ENCODE measurements at places on chromosomes 3 and 15.

GRCh38 chr3:4394048-4394447, 73.0 kb downstream of the SUMF1 start:
- peak; percentile 51 for DNase-seq

GRCh38 chr3:143118630-143119008, 952 bp upstream of the CHST2 start:
- DNase-seq, result no peak

DNA sequence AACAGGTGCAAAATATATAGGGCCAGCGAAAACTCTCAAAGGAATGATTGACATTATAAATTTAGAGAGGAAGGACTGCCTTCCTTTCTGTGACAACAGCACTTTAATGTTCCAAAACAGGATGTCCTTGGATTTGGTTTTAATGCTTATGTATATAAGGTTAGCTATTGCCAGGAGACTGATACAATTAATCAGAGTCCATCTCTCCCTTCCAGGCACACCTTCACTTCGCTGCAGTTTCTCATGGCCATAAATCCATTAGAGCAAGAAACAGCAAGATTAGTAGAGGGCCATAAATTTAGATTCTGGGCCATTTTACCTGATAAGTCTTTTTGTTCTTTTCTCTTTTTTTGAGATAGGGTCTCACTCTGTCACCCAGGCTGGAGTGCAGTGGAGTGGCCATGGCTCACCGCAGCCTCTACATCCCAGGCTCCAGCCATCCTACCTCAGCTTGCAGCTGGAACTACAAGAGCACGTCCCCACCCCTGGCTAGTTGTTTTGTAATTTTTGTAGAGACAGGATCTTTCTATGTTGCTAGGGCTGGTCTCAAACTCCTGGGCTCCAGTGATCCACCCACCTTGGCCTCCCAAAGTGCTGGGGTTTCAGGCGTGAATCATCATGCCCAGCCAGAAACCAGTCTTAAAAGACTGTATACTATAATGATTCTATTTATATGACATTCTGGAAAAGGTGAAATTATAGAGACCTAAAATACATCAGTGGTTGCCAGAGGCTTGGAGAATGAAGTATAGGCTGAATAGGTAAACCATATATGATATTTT, 15.7 kb upstream of the TFRC start:
- no peak for DNase-seq

DNA sequence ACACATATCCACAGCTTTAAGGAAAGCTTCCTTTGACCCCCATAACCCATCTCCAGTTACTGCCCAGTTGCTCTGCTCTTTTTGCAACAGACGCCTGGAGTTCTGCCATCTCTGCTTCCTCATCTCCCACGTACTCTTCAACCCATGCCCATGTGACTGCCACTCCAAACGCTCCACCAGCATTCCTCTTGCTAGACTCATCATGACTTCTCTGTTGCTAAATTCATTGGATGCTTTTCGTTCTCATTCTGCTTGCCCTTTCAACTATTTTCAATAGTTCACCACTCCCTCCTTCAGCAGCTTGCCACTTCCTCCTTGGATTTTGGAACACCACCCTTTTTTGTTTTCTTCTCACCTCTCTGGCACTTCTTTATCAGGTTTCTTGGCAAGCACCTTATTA, 2.7 kb upstream of the KNSTRN start:
- DNase-seq, result peak; percentile 93

- no peak for DNase-seq
Observed at GRCh38 chr3:47985381-47985780, 30.8 kb downstream of the MAP4 start.

Measured in non-pigmented ciliary epithelial cell (primary cell).